ENCODE measurements at places on chromosomes 6 and 20. TPM values are rescaled to one million over a fixed set of nuclear protein-coding genes. Genes with fewer than 3 reads are reported as not detected.

DNA sequence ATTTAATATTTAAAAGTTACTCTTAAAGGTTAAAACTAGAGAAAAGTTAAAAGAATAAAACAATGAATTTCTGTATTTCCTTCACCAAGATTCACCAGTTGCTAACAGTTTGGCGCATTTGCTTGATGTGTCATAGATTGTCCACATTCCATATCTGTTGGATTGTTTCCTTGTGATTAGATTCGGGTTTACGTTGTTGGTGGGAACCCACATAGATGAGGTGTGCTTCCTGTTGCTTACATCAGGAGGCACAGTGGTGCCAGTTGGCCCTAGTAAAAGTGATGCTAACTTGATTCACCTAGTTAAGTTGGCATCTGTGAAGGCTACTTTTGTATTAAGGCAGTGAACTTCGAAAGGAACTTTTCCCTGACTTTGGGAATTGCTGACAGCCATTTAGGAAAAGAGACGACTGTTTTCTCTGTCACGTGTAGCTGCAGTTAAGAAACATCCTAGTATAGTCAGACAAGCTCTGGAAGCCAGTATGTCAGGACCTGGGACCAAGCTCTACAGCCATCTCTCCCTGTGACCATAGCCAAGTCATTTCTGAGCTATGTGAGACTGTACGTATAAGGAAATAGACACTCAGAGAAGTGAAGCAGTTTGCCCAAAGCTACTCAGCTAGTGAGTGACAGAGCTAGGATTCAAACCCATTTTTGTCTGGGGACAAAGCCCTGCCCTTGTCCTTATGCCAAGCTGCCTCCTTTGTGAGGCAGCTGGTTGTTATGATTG, 49.0 kb downstream of the PPARD start:
- no peak for DNase-seq

- peak; percentile 46 for DNase-seq
Measured at GRCh38 chr6:18263418-18264218, 712 bp downstream of the DEK start.

Gene PRDM1
- polyA plus RNA-seq: 5.2 TPM

GRCh38 chr6:118529756-118530155, 18.3 kb upstream of the PLN start:
- DNase-seq: no peak

- DNase-seq: no peak
Measured at GRCh38 chr20:62773845-62774714, 22.2 kb upstream of the MRGBP start.

Gene FOXQ1
- 0.08 TPM for polyA plus RNA-seq
